Putamen (tissue), 1 donor: ENCODE measurements at places on chromosomes 7 and 10.

DNA sequence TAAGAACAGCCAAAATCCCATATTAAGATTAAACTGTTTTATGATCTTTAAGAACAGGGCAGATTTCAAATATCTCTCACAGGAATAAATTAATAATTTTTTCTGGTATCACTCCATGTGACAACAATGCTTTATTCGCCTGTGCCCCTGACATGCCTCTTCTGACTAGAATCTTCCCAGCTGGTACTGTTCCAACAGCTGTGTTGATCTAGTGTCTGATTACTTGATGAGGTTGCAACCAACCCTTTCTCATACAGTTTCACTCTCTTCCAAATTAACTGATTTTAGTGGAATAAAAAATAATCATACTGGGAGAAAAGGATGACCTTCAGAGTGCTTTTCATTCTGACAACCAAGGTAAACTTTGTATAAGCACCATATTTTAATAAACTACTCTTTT, 151.9 kb downstream of the CHRM2 start:
- no peak for DNase-seq

- DNase-seq = no peak
These were observed 98.4 kb upstream of the GJD4 start for GRCh38 chr10:35506741-35507140.

DNA sequence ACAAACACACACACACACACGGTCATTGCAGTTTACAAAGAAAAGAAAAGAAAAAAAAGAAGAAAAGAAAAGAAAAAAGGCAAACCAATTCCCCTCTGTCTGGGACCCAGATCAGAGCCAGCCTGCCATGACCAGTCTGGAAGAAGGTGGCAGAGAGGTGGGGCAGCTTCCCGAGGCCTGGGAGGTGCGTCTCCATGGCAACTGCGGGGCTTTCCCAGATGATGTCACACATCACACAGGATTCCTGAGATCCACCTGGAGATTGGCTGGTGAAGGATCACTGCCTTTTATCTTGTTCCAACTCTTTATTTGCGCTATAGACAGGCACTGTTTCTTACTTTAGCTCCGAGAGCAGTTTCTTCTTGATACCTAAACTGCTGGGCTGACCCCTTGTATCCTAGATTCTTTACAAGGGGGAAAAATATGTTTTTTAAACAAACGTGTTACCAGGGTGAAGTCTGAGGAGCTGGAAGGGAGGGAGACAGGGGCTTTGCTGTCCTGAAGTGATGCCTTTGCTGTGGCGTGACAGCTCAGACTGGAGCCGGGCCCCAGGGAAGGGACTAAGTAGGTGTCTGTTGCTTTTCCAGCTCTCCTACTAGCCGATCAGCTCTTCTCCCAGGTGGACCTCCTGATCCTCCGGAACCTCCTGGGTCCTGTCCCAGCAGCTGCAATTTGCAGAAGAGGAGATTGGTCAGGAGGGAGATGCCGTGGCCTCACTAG, 298.5 kb downstream of the KLF6 start:
- no peak for DNase-seq

GRCh38 chr7:148719753-148720152, 21.1 kb downstream of the CUL1 start:
- DNase-seq = no peak

- no peak for DNase-seq
These were observed 53.9 kb downstream of the CUBN start for GRCh38 chr10:17075533-17076359.

DNA sequence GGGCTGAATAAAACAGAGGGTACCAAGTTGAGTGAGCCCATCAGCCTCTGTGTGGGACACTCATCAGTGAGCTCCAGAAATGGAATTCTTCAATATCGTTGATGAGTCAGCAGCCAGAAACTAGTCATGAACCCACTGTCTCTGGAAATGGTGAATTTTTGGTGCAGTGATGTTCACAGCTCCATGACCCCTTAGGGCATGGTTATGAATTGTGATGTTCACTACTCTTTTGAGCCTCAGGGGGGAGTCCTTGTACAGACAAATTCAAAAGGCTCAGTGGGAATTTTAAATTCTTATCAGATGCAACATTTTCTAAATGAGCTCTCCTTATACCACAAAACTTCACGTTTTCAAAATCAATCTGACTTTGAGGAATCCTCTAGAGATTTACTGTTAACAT, 335.7 kb downstream of the PHTF2 start:
- peak; percentile 38 for DNase-seq

- no peak for DNase-seq
These were observed 67.8 kb downstream of the ABCC2 start for GRCh38 chr10:99850021-99850766.

DNA sequence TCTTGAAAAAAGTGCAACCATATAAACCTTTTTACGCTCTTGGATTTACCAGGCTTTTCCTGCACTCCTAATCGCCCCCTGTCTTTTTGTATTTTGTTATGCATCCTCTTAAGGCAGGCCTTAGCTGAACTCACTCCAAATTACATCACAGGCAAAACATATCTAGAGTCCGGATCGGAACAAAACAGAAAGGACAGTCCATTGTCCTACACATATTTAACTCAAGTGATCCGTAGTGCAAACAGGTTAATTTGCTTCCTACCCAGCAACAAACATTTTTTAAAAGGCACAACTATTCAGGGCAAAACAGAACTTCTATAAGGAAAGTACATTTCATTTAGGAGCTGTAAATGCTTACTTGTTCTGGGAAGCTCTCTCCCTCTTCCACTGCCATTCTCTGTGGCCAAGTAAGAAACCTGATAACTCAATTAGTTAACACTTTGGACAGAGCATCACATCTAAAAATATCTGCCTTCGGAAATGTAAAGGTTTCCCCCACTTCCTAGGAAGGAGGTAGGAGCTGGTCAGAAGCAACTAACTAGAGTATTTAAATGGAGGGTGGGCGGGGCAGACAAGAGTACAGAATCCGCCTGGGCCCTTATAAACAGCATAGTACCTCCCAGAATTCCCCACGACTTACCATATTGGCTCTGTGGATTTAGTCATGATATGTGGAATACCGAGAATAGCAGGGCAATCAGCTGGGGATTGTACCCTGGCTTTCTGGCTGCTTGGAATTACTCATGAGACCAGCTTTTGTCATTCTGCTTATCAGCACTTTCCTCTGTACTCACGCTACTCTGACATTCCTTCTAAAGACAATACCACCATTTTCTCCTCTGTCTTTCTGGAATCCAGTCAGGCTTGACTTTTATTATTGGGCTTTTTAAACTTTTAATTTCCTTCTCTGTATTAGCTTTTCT, 89.5 kb downstream of the ANK3 start:
- DNase-seq = no peak

GRCh38 chr7:46153583-46153950, 232.5 kb upstream of the IGFBP3 start:
- no peak for DNase-seq

- no peak for DNase-seq
These were observed 9.9 kb downstream of the KCNH2 start for GRCh38 chr7:150968056-150968733.

- DNase-seq = no peak
These were observed 4.2 kb downstream of the SUN1 start for GRCh38 chr7:836429-836828.

GRCh38 chr10:30417301-30417700, 16.7 kb upstream of the MAP3K8 start:
- DNase-seq = no peak

DNA sequence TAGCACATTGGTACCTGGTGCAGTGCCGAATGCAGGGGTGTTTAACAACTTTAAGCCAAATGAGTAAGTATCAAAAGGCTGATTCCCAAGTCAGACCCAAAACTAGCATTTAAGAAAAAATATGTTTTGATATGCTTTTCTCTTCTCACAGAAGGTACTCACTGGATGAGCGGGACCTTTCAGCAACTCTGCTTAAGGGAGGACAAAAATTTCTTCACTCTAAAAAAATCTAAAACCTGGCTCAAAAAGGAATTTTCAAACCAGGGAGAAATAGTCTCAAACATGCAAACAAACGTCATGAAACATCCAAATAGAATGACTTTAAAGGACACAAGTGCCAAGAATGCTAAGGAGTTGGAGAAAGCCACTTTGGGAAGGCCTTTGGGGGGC, 962.1 kb downstream of the KCNMA1 start:
- DNase-seq = no peak

DNA sequence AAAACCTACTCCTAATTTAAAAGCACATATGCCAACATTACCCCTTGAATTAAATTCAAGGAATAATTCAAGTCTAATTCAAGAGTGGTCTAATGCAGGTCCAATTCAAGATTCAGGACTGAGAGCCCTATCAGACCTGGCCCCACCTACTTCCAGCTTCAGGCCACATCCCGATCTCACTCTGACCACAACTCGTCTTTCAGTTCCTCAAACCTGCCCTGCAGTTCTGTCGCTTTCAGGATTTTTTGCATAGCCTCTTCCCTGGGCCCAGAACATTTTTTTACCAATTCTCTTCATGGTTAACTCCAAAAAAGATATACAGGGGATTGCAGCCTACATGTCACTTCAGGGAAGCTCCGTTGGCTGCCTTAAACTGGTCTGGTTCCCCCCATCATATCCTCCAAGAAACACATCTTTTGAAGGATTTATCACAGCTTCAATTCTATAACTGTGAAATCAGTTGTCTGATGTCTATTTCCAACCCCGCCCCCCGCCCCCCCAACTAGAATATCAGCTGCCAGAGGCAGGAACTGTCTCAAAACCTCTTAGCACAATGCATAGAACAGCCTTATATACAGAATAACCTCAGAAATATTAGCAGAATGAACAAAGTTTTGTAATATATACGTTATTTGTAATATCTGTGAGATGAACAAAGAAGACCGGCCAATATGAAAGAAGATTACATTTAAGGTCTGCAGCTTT, 20.8 kb downstream of the CCDC6 start:
- no peak for DNase-seq

GRCh38 chr10:95235676-95236067, 41.6 kb downstream of the ACSM6 start:
- no peak for DNase-seq

DNA sequence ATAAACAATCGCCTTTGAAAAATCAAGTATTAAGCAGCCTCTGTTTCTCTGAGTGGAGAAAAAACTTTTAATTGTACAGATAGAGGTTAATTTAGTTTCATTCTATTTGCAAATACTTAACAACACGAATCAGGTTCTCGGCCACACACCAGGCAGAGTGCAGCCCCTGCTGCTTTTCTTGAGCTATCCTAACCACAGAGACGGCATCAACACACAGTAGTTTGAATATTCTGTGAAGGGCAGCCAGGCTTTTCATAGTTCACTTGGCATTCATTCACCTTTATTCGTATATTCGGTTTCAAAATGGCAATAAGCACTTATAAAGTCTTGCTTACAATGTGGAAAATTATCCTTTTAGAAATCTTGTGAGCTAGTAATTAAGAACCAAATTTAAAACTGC, 5.7 kb downstream of the ADARB2 start:
- DNase-seq = no peak

GRCh38 chr7:99543081-99543671, 8.7 kb downstream of the FAM200A start:
- no peak for DNase-seq
